ENCODE measurements at places on chromosomes 2 and 18.

DNA sequence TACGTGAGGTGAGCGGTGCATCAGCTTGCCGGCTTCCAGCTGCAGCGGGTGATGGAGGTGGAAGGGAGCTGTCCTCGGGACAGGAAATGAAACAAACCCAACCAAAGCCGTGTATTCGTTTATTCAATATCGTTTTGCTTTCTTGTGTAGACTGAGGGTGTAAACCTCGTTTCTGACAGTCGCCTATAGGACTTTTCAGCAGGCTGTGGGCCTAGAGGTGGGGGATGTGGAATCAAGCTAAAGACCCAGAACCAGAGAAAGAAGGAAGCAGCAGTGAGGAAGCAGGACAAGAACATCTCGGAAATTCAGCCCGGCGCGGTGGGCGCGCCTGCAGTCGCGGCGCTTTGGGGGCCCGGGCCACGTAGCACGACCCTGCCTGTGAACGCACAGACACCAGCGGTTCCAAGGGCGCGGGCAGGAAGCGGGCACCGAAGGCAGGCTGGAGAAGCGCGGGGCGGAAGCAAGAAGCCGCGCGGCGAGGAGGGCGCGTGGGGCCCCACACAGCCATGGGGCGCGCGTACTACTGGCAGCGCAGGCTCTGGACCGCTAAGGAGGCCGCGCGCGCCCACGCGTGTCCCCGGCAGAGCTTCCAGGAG, 755 bp upstream of the ATP9B start:
- peaks cover 31% of the 10 kb centered on the region for H3K36me3 ChIP-seq
- H3K27ac ChIP-seq = peak overlapping the region; percentile 91
- H3K4me1 ChIP-seq = peaks cover 23% of the 10 kb centered on the region
- H3K27me3 ChIP-seq = peaks cover 30% of the 10 kb centered on the region
- DNase-seq = no peak

GRCh38 chr2:197604117-197604860, 71.1 kb downstream of the RFTN2 start:
- H3K4me1 ChIP-seq = peaks cover 9% of the 10 kb centered on the region
- no peak overlapping the region for H3K4me3 ChIP-seq
- H3K36me3 ChIP-seq = peaks cover 24% of the 10 kb centered on the region
- no peak for DNase-seq
- no peaks in the 10 kb centered on the region for H3K27me3 ChIP-seq
- peak overlapping the region; percentile 37 for H3K27ac ChIP-seq

GRCh38 chr2:36409935-36410334, 54.4 kb downstream of the CRIM1 start:
- no peaks in the 10 kb centered on the region for H3K27me3 ChIP-seq
- no peak for DNase-seq
- H3K4me1 ChIP-seq = peaks cover 25% of the 10 kb centered on the region
- no peaks in the 10 kb centered on the region for H3K36me3 ChIP-seq
- no peak overlapping the region for H3K27ac ChIP-seq

- H3K4me3 ChIP-seq = peak overlapping the region; percentile 6
- no peak for DNase-seq
- H3K4me1 ChIP-seq = peaks cover 24% of the 10 kb centered on the region
Observed at GRCh38 chr18:58611395-58612131, 17.3 kb downstream of the ALPK2 start.

DNA sequence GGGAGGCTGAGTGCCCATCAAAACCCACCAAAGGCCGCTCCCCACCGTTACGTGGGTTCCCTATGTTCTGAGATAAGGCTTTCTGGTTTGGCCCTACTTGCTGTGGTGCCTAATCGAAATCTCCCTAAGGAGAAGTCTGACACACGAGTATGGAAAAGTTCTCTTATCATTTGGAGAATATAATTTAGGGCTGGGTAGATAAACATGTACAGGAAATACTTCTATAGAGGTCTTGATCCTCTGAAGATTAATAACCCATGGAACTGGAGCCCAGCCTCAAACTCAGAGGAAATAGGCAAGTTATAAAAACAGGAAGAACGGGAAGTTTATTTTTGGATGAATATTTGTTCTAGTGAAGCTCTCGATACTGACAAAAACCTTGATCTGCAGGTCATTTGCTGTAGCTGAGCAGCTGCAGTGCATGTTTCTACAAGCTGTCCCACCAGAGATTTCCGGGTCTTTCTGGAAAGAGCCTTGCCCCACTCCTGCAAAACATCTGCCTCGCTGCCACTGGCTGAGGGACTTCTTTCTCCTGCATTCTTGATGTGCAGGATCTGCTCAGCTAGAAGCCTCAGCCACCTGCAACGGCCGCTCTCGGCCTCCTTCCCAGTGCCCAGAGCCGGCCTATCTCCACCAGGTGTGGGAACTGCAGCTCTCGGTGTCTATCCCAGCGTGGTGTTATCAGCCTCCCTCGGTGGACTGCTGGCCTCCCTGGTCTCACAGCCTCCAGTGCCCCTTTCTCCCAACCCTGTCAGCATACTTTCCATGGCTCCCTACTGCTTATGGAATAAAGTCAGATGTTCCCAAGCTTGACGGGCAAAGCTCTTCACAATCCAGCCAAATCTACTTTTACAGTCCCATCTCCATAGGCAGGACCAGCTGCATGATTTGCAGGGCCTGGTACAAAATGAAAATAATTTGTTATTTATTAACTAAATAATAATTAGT, 48.6 kb downstream of the SPRED2 start:
- no peaks in the 10 kb centered on the region for H3K36me3 ChIP-seq
- no peak overlapping the region for H3K4me3 ChIP-seq
- no peak overlapping the region for H3K27ac ChIP-seq
- H3K27me3 ChIP-seq = no peaks in the 10 kb centered on the region
- H3K4me1 ChIP-seq = peaks cover 51% of the 10 kb centered on the region

DNA sequence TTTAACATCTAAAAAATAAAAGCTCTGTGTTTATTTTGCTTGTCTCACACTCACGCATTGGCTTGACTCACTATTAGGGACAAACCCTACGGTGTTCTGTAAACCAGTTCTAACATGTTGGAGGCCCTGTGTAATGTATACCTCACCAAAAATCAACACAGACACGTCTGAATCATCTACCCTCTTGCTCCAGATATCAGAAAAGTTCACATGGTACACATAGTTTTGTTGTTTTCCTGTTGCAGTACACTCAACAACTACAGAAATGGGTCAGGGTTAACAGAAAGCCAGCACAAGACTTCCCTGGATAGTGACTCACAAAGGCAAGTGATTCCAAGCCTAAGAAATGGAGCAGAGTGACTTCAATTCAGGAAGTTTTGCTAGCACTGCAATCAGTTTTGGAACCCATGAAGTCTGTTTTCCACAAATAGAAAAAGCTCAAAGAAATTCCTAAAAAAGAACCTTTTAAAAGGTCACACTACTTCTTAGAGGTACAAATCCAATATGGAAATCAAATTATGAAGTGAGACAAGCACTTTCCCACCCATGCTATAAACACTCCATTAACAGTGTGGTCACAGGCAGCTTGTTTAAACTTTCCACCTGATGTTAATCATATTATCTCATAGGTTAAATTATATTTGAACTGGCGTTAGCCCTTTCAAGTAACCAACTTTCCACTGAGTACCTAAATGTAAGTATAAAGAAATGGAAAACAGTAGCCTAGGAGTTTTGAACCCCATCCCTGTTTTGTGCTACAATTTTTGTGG, 87.4 kb downstream of the GAREM1 start:
- H3K27me3 ChIP-seq = no peaks in the 10 kb centered on the region
- no peak for DNase-seq
- H3K4me3 ChIP-seq = no peak overlapping the region
- peaks cover 2% of the 10 kb centered on the region for H3K36me3 ChIP-seq
- peaks cover 4% of the 10 kb centered on the region for H3K4me1 ChIP-seq

- no peak overlapping the region for H3K4me3 ChIP-seq
- H3K27ac ChIP-seq = no peak overlapping the region
- H3K36me3 ChIP-seq = no peaks in the 10 kb centered on the region
Observed at GRCh38 chr2:100208141-100208770, 65.9 kb upstream of the AFF3 start.

DNA sequence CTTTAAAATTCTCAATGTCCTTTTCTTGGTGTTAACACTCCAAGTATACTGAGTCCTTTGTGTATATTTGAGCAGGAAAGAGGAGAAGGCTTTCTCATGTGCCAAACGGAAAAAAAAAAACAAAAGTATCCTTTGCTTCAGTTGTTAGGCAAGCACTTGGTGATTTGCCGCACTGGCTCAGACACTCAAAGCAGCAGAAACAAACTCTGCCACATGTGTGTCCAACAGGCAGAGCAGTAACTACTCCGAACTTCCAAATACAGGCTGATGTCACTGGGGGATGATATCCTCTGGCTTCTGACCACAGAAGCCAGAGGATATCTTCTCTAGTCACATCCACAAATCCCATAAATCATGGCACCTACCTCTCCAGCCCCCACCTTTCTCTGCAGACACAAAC, 108.0 kb upstream of the SALL3 start:
- H3K4me1 ChIP-seq = peaks cover 10% of the 10 kb centered on the region
- no peak overlapping the region for H3K4me3 ChIP-seq
- no peak for DNase-seq

DNA sequence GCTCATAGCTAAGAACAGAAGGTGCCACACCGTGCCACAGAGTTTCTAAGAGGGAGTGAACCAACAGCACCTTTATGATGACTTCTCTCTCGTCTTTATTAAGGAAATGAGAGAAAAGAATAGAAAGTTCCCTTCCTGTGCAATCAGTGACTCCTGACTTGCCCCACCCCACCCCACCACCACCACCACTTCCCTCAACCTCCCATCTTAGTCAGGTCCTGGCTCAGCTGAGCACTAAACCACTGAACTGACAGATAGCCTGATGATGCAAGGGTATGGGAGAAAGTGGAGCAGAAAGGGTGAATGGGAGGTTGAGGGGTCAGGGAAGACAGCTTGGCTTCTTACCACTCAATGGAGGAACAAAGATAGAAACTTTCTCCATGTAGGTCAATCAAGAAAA, 75.2 kb upstream of the RMDN2 start:
- no peak overlapping the region for H3K27ac ChIP-seq
- DNase-seq = no peak
- H3K36me3 ChIP-seq = no peaks in the 10 kb centered on the region
- H3K4me3 ChIP-seq = no peak overlapping the region
- H3K27me3 ChIP-seq = peaks cover 3% of the 10 kb centered on the region

GRCh38 chr2:218645126-218645525, 14.3 kb downstream of the ZNF142 start:
- H3K27me3 ChIP-seq = no peaks in the 10 kb centered on the region
- no peak overlapping the region for H3K4me3 ChIP-seq
- no peak overlapping the region for H3K27ac ChIP-seq
- peaks cover 10% of the 10 kb centered on the region for H3K36me3 ChIP-seq
- no peak for DNase-seq

DNA sequence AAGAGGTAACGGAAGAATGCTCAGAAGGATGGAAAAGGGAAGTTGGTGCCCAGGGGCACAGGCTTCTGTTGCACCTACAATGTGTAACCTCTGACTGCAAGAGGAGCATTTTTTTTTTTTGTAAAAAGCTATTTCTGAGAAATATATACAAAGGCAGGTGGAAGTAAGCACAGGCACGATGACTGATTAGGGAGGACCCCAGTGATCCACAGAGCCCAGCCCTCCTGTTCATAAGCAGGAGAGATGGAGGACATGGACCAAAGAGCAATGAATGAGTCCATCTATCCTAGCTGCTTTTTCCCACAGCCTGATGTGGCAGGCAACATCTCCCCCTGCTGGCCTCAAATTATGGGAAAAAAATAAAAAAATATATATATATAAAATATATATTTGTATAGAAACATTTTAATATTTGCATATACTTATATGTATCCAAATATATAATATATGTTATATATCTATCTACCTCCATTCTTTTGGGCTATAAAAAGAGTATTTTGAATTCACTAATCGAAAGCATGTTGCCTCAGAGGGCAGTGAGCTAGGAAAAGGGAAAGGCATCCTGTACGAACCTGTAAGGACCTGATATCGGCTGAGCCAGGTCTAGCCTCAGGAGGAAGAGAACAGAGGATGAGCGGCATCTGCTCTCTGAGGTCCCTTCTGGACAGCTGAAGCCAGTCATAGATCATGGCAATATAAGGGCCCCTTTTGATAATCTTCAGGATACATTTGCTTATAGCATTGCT, 166.0 kb upstream of the STK17B start:
- no peak for DNase-seq
- H3K4me3 ChIP-seq = no peak overlapping the region
- H3K4me1 ChIP-seq = no peaks in the 10 kb centered on the region
- no peak overlapping the region for H3K27ac ChIP-seq
- no peaks in the 10 kb centered on the region for H3K27me3 ChIP-seq
- H3K36me3 ChIP-seq = no peaks in the 10 kb centered on the region

DNA sequence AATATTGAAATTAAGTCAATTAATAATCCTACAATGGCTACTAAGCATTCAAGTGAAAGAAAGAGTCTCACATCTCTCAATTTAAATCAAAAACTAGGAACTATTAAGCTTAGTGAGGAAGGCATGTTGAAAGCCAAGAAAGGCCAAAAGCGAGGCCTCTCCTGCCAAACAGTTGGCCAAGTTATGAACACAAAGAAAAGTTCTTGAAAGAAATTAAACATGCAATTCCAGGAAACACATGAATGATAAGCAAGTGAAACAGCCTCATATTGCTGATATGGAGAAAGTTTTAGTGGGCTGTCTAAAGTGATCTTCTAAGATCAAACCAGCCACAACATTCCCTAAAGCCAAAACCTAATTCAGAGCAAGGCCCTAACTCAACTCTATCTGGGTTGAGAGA, 11.8 kb downstream of the RDH14 start:
- no peak overlapping the region for H3K27ac ChIP-seq
- DNase-seq = no peak
- H3K4me3 ChIP-seq = no peak overlapping the region
- no peaks in the 10 kb centered on the region for H3K4me1 ChIP-seq
- H3K36me3 ChIP-seq = peaks cover 5% of the 10 kb centered on the region

DNA sequence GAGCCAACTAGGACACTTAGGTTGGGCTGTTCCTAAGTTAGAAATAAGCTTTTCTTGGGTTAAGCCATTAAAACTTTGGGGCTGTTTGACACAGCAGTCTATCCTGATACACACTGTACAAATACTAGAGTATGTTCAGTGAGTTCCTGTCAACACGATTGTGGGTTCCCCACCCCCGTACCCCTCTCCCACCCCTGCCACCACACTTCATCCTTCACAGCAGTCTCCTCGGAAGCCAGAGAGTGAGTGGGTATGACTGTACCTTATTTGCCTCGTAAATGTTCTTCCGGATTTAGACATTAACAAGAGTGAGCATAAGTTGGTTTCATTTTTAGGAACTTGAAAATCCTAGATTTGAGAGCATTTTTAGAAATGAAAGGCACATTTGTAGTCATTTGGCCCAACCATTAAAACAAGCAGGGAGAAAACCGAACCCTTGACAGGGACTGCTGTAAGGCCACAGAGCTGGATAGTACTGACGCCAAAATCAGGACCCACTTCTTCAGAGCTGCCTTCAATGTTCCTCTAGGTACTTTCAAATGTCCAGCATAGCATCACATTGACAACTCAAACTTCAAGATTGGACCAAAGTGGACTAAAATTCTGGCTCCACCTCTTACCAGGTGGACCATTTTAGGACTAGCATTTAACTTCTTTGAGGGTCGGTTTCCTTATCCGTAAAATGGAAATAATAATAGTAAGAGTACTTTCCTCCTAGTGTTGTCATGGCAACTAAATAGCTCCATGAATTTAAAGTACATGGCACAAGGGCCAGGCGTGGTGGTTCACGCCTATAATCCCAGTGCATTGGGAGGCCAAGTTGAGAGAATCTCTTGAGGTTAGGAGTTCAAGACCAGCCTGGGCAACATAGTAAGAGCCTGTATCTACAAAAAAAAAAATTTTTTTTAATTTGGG, 166.3 kb upstream of the SERTAD2 start:
- no peak for DNase-seq
- no peaks in the 10 kb centered on the region for H3K4me1 ChIP-seq
- no peaks in the 10 kb centered on the region for H3K36me3 ChIP-seq

GRCh38 chr2:177916342-177916741, 156.2 kb downstream of the PDE11A start:
- no peaks in the 10 kb centered on the region for H3K4me1 ChIP-seq
- DNase-seq = no peak
- H3K27ac ChIP-seq = no peak overlapping the region
- H3K4me3 ChIP-seq = no peak overlapping the region
- no peaks in the 10 kb centered on the region for H3K27me3 ChIP-seq

All from neural crest cell (in vitro differentiated cells).